Activated T-helper 1 cell treated with anti-CD3 and anti-CD28 coated beads, Interleukin-12 subunit alpha, Interleukin-12 subunit beta, Interleukin-2, Interleukin-4 antibody, amounts not matched to agents 30 ng/mL and 10 ng/mL and 1 ng/mL, durations not matched to agents 14 hours and 24 hours and 36 hours (primary cell): ENCODE measurements at places on chromosomes 5 and 9.

DNA sequence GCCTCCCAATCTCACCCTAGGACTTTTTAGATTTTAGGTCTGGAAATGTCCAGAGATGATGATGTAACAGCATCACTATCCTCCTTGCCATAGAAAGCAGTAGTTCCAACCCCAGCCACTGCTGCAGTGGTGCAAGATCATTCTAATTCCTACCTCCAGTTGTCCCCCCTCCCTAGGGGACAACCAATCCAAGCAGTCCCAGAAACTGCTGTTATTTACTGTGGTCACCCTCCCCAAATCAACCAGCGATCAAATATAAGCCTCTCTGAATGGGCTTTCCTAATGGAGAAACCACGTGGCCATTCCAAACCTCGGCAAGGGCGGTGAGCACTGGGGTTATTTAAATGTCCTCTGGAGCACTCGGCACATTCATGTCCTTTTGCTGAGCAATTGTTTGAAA lies 159.8 kb downstream of the SLF1 start:
- H3K4me3 ChIP-seq, result no peak overlapping the region
- H3K4me1 ChIP-seq, result no peaks in the 10 kb centered on the region
- no peak overlapping the region for H3K27ac ChIP-seq
- no peak for DNase-seq
- H3K27me3 ChIP-seq, result peaks cover 29% of the 10 kb centered on the region

DNA sequence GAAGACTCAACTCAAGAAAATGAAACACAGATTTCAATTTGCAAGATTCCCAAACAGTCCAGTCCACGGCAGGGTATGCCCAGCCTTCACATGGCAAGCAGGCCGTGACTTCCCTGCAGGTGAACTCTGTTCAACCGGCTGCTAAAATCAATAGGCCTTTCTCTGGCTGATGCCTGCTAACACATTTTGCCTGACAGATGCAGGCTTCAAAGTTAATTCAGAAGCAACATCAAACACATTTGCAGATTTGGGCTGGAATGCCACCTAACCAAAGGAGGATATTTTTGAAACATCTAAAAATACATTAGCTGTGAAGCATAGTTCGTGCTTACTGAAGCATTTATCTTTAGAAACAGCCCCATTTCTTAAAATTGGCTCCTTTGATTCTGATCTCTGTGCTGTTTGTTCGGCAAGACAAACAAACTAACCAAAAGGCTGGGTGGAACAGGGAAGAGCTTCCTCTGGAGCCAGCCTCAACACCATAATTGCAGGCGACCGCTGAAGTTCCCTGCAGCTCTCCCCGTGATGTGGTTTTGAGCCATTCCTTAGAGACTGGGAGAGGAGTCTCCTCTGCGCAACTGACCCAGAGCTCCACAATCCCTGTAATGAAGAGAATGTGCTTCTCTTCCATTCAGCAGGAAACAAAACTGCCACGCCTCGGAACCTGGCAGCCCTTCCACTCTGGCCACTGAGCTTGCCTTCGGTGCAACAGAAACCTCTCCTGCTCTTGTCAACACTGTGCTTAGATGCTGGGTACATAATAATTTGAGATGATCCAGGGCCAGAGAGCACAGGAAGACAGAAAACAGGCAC lies 126.5 kb downstream of the MYO10 start:
- no peak overlapping the region for H3K27ac ChIP-seq
- H3K36me3 ChIP-seq, result no peaks in the 10 kb centered on the region
- no peaks in the 10 kb centered on the region for H3K4me1 ChIP-seq
- no peak for DNase-seq
- H3K4me3 ChIP-seq, result no peak overlapping the region
- no peaks in the 10 kb centered on the region for H3K27me3 ChIP-seq

- no peaks in the 10 kb centered on the region for H3K4me1 ChIP-seq
- no peaks in the 10 kb centered on the region for H3K36me3 ChIP-seq
- H3K4me3 ChIP-seq, result no peak overlapping the region
- no peak for DNase-seq
- no peaks in the 10 kb centered on the region for H3K27me3 ChIP-seq
Measured at GRCh38 chr5:67644221-67644920, 447.8 kb upstream of the CD180 start.

DNA sequence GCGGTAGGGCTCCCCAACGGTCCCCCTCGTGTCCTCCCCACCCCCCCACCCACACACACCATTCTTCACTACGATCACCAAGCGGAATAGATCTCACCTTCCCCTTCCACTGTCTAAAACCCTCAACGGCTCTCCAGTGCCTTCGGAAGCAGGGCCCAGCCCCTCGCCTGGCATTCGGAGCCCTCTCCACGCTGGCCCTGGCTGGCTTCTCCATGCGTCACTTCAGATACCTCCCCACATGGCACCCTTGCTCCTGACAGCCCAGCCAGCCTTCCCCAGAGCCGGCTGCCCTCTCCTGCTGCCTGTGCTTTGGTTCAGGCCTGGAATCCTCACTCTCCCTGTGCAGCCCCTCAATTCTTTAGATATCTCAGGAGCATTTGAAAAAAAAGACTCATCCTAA lies 126.6 kb downstream of the ZNF354C start:
- no peak overlapping the region for H3K4me3 ChIP-seq
- no peak for DNase-seq
- no peaks in the 10 kb centered on the region for H3K4me1 ChIP-seq
- no peak overlapping the region for H3K27ac ChIP-seq

DNA sequence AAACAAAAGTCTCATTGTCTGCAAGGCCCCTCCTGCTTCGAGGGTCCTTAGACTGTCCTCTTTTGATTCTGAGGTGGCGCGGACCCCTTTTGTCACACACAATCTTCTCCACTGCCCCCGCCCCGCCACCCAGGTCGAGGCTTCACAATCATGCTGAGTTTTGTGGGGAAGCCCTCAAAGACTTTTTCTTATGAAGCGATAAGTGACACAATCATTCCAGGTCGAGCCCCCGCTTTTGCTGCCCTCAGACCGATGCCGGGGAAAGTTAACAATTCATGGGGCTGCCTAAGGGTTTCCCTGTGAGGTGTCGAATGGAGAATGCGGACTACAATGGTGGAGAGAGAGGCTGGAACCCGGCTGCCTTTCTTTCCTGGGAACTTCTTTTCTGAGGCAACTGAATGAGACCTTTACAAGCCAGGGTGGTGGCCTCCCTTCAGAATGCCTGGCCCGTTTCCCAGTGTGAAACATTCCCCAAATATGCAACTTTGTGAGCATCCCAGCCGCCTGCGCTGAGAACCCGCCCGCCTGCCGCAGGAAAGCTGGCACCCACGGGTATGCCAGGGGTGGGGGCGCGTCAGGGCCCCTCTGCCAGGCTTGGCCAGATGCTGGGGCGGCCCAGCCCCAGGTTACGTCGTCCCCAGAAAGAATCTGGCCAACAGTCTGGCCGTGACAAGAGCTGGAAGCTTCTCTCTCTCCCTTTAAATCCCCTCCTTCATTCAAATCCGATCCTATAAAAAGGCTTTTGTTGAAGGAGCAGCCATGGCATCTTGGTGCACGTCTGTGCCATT lies 71.9 kb downstream of the MAP1B start:
- H3K4me3 ChIP-seq, result no peak overlapping the region
- H3K27me3 ChIP-seq, result peaks cover 19% of the 10 kb centered on the region
- H3K27ac ChIP-seq, result no peak overlapping the region
- DNase-seq, result no peak
- H3K4me1 ChIP-seq, result no peaks in the 10 kb centered on the region

DNA sequence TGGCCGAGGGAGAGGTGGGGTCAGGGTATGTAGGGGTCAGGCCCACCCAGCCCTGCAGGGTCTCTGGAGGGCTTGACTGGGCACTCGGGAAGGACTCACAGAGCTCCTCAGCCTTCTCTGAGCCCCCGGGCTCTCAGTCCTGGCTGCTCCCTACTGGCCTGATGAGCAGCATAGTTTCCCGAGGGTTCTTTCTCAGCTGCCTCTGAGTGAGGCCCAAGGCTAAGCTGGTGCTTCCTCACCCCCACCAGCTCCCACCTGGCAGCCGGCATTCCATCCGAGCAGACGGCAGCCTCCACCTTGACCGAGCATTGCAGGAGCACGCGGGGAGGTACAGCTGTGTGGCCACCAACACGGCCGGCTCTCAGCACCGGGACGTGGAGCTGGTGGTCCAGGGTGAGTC lies 56.0 kb downstream of the HMCN2 start:
- H3K4me3 ChIP-seq, result no peak overlapping the region
- H3K27me3 ChIP-seq, result peaks cover 17% of the 10 kb centered on the region
- H3K27ac ChIP-seq, result no peak overlapping the region
- no peak for DNase-seq
- H3K36me3 ChIP-seq, result no peaks in the 10 kb centered on the region

GRCh38 chr9:14882090-14882489 lies 28.1 kb downstream of the FREM1 start:
- H3K27ac ChIP-seq, result no peak overlapping the region
- H3K36me3 ChIP-seq, result no peaks in the 10 kb centered on the region
- H3K4me1 ChIP-seq, result no peaks in the 10 kb centered on the region

DNA sequence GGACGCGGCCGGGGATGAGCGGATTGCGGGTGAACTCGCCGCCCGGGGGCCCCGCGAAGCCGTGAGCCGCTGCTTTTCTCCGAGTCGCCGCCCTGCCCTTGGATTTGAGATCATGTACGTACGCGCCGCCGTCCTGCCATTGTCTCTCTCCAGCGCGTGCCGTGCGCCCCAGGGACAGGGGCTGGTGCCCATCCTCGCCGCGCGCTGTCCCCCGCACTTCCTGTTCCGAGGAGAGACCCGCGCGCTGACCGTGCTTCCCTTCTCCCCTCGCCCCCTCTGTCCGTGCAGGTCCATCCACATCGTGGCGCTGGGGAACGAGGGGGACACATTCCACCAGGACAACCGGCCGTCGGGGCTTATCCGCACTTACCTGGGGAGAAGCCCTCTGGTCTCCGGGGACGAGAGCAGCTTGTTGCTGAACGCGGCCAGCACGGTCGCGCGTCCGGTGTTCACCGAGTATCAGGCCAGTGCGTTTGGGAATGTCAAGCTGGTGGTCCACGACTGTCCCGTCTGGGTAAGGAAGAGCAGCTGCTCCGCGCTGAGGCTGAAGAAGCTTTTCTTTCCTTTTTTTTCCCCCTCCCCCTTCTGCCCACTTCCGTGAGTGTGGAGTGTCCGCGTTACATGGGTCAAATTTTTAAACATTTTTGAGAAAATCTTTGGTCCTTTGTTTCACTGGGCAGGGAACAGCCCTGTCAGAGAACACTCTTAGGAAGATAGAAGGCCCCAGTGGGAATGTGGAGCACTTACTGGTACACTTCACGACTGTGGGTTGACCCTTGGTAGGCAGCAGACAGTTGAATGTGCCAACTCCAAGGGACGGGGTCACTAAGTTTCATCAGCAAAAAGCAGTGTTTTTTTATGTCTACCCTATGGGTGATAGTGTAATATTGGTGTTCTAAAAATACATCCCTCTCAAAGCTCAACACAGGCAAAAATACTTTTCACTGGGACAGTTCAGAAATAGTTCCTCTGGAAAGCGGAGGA lies 727 bp downstream of the RHOBTB3 start:
- DNase-seq, result no peak
- peak overlapping the region; percentile 81 for H3K4me3 ChIP-seq
- H3K27me3 ChIP-seq, result peaks cover 64% of the 10 kb centered on the region
- H3K36me3 ChIP-seq, result no peaks in the 10 kb centered on the region
- H3K4me1 ChIP-seq, result peaks cover 17% of the 10 kb centered on the region

- H3K27me3 ChIP-seq, result no peaks in the 10 kb centered on the region
- no peak overlapping the region for H3K4me3 ChIP-seq
- no peaks in the 10 kb centered on the region for H3K4me1 ChIP-seq
- DNase-seq, result no peak
- no peak overlapping the region for H3K27ac ChIP-seq
- no peaks in the 10 kb centered on the region for H3K36me3 ChIP-seq
Measured at GRCh38 chr5:85441156-85441555, 1056.5 kb upstream of the EDIL3 start.

DNA sequence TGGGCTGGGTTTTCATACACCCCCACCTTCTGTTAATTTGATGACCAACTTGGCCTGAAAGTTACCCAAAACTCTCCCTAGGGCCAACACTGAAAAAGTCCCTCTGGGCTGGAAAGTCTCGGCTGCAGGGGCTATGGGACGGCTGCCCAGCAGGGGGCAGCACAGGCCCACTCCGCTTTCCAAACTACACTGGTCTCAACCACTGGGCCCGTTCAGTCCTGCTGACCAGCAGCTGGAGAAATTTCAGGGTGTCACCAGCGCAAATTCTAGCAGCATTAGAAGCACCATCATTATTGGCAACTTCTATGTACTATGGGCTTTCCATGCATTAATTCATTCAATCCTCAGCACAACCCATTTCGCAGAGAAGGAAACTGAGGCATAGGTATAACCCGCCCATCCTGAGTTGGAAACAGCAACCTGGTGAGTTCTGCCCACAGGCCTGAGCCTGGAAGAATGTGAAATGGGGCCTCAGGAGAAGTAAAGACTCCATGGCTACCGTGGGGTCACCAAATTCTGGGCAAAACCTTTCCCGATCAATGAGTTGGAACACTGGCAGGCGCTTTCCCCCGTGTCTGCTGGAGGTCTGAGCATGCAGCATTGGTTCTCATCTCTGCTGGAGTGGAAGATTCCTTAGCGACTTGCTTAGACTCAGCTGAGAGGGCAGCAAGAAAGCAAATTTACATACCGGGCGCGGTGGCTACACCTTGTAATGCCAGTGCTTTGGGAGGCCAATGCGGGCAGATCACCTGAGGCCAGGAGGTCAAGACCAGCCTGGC lies 9.7 kb downstream of the ORM2 start:
- DNase-seq, result no peak
- peaks cover 68% of the 10 kb centered on the region for H3K36me3 ChIP-seq
- peak overlapping the region; percentile 48 for H3K27ac ChIP-seq
- peaks cover 5% of the 10 kb centered on the region for H3K4me1 ChIP-seq
- no peak overlapping the region for H3K4me3 ChIP-seq

GRCh38 chr5:181108578-181109165 lies 22.3 kb downstream of the OR2V1 start:
- H3K4me1 ChIP-seq, result peaks cover 4% of the 10 kb centered on the region
- no peak overlapping the region for H3K27ac ChIP-seq
- DNase-seq, result no peak
- peaks cover 27% of the 10 kb centered on the region for H3K27me3 ChIP-seq
- H3K36me3 ChIP-seq, result no peaks in the 10 kb centered on the region

DNA sequence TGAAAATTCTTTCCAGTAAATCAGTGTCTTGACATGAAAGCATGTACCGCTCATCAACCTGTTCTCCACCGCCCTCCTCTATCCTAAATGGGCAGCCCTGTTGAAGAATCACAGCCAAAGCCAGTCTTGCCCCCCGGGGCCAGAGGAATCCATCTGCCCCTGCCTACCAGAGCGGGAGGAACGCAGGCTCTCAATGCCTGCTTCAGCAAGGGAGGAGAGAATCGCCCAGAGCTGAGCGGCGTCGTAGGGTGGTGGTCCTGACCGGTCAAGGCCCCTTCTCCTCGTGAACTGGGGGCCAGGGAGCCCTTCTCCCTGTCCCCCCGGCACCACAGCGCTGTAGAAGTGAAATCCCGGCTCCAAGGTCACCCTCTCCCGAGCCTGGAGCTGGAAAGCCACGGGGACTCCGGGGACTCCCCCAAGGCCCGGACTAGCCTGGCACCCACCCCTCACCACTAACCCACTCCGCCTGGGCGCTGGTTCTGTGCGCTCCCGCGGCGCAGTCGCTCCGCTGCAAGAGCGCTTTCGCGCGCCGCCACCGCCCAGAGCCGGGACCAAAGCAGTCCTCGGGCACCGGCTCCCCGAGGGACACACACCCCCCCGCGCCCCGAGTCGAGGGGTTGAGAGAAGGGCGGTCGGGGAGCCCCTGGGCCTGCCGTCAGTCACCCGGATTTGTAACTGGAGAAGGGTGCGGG lies 718 bp upstream of the TMEM215 start:
- no peak overlapping the region for H3K4me3 ChIP-seq
- no peak for DNase-seq
- H3K36me3 ChIP-seq, result no peaks in the 10 kb centered on the region
- H3K27ac ChIP-seq, result no peak overlapping the region
- peaks cover 50% of the 10 kb centered on the region for H3K27me3 ChIP-seq
- H3K4me1 ChIP-seq, result no peaks in the 10 kb centered on the region

- no peak overlapping the region for H3K27ac ChIP-seq
- no peaks in the 10 kb centered on the region for H3K36me3 ChIP-seq
- H3K4me3 ChIP-seq, result no peak overlapping the region
- no peak for DNase-seq
- H3K27me3 ChIP-seq, result peaks cover 2% of the 10 kb centered on the region
Measured at GRCh38 chr9:137505421-137506140, 44.6 kb downstream of the PNPLA7 start.
